ENCODE measurements at places on chromosomes 5 and 9. TPM values are rescaled to one million over a fixed set of nuclear protein-coding genes. Genes with fewer than 3 reads are reported as not detected.

AQP7 gene
- 0.25 TPM for total RNA-seq

IL9 gene
- total RNA-seq, result not detected

ITK gene
- 0.08 TPM for total RNA-seq

PARP8 gene
- total RNA-seq, result 0.07 TPM

ST6GALNAC4 gene
- 15.3 TPM for total RNA-seq

QRFP gene
- not detected for total RNA-seq

CCL21 gene
- total RNA-seq, result not detected

CCIN gene
- not detected for total RNA-seq
